ENCODE measurements at places on chromosomes 4 and X.

DNA sequence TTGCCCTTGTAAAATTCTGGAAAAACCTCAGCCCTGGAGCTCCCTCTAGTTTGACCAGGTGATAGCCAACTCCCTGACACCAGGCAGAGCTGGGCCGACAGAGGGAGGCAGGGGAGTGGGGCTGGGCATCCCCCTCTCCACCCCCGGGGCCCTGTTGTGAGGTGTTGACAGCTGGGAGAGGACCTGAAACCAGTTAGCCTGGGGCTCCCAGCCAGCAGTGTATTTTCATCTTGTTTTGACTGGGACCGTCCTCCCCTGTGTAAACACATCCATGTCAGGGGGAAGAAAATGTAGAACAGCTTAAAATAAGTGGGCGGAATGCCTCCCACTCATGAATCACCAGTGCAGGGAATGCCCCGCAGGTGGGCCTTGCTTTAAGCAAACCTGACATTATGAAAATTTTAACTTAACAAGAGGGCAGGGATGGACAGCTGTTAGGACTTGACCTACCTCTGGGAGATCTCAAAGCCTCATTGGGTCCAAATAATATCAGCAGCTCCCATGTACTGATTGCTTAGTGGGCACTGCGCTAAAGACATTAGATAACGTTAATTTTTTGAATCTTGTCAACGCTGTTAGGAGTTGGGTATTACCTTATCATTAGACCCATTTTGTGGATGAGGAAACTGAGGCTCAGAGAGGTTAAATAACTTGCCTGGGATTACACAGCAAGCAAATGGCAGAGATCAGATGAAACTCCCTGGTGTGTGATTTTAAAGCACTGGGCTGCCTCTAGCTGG, 45.9 kb downstream of the TSC22D3 start:
- DNase-seq: peak; percentile 65

- DNase-seq: peak; percentile 94
Measured at GRCh38 chr4:186726426-186727168, 2.9 kb upstream of the FAT1 start.

GRCh38 chr4:188956566-188956965, 817.3 kb downstream of the TRIML1 start:
- no peak for DNase-seq

DNA sequence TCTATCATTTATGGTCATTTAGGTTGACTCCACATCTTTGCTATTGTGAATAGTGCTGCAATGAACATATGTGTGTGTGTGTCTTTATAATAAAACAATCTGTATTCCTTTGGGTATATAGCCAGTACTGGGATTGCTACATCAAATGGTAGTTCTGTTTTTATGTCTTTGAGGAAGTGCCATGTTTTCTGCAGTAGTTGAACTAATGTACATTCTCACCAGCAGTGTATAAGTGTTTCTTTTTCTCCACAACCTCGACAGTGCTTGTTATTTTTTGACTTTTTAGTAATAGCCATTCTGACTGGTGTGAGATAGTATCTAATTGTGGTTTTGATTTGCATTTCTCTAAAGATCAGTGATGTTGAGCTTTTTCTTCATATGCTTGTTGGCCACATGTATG, 80.5 kb downstream of the ARHGAP6 start:
- DNase-seq: no peak

DNA sequence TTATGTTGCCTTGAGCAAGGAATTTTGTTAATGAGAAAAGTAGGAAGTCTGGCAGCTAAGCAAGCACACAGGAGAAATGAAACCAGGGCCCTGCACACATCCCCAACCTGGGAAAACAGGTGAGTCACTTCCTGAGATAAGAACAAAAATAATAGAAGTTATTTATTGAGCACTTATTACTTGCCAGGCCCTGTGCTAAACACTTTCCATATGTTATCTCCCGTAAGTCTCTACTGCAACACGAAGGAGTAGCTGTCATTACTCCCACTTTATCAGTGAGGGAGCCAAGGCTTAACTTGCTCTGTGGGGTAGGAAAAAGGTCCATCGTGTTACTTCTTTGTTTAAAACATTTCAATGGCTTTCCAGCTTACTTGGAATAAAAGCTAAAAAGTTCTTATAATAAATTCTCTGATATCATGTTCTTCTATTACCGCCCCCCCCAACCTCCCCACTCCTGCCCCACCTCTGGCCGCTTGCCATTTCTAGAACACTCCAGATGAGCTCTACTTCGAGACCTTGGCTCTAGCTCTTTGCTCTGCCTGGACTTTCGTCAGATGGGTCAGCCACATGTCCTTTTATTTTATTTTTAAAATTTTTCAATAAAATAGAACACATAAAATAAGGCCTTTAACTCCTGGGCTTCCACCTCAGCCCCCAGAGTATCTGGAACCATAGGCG, 36.3 kb upstream of the PLAC8 start:
- no peak for DNase-seq

DNA sequence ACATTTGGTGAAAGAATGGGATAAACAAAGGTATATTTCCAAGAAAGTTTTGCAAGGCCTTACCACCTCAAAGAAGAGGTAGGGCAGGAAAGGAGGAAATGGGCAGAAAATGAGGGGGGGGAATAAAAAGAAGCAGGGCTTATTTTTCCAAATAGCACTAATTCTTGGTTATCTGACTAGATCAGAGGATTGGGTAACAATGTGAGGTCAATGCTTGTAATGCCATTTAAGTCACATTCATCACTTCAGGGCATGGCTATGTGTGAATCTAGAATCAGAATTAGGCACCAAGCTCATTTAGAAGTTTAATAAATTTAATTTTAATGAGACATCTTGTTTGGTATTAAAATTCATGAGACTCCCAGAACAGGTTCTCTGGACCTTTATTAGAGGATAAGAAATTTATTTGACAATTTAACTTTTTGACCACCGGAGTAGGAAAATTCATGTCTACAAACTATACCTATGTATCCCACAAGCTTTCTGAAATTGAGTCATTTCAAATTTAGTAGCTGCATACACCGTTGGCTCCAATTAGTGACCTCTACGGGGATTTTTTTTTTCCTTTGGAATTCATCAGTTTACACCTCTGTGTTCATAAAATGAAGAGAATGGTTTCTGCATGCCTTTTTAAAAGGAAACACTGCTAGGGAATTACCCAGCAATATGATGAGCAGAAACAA, 1.4 kb upstream of the STS start:
- no peak for DNase-seq

DNA sequence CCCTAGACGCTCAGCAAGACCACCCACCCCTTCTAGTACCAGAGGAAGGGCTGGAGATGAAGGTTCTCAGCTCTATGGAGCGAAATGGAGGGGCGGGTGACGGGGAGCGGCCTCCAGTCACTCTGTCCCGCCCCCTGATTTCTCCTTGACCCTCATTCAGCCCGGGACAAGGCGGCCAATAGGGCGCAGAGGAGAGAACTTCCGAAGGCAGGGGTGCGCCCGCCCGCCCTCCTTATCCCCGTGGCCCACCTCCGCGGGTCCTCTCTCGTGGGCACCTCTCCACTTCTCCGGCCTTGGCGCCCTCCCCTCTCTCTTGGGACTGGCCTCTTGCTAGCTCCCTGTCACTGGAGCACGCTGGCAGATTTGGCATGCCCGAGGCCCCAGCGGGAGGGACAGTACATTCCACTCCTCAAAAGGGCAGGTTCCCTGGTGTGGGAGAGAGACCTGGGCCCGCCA, 1.1 kb upstream of the SEPTIN6 start:
- no peak for DNase-seq

- DNase-seq: no peak
Measured at GRCh38 chr4:73735231-73735630, 5.1 kb upstream of the CXCL8 start.

DNA sequence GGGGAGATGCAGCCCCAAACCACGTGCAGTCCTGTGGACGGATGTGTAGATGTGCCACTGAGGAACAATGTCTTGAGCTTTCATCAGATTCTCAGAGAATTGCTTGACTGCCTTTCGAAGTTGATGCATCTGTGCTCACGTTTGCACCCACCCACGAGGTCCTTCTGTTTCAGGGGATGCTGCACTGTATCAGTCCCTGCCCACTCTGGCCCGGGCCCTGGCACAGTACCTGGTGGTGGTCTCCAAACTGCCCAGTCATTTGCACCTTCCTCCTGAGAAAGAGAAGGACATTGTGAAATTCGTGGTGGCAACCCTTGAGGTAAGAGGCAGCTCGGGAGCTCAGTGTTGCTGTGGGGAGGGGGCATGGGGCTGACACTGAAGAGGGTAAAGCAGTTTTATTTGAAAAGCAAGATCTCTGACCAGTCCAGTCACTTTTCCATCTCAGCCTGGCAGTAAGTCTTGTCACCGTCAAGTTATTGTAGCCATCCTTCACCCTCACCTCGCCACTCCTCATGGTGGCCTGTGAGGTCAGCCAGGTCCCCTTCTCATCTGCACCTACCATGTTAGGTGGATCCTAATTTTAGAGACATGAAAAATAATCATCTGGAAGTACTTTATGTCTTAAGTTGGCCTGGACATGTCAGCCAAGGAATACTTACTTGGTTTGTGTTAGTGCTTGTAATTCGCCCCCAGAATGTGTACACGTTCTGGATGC, 36.4 kb upstream of the MSANTD1 start:
- DNase-seq: no peak

DNA sequence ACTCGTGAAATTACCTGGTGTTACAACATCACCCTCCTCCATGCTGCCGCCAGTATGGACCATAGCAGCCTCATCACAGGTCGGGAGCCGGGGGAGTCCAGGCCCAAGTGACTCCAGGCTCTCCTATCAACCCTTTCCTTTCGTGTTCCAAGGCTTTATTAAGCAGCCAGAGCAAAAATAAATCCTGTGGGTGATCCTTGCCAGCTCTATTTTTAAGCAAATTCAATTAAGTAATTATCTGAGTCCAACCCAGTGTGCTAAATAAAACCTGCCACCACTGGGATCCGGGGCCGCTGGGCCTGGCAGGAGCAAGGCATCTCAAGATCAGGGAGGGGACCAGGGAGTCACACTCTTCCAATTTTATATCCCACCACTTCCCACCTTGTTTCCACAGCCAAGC, 80.7 kb upstream of the PRPS1 start:
- no peak for DNase-seq

GRCh38 chrX:151873096-151873495, 39.6 kb upstream of the MAGEA4 start:
- DNase-seq: no peak

DNA sequence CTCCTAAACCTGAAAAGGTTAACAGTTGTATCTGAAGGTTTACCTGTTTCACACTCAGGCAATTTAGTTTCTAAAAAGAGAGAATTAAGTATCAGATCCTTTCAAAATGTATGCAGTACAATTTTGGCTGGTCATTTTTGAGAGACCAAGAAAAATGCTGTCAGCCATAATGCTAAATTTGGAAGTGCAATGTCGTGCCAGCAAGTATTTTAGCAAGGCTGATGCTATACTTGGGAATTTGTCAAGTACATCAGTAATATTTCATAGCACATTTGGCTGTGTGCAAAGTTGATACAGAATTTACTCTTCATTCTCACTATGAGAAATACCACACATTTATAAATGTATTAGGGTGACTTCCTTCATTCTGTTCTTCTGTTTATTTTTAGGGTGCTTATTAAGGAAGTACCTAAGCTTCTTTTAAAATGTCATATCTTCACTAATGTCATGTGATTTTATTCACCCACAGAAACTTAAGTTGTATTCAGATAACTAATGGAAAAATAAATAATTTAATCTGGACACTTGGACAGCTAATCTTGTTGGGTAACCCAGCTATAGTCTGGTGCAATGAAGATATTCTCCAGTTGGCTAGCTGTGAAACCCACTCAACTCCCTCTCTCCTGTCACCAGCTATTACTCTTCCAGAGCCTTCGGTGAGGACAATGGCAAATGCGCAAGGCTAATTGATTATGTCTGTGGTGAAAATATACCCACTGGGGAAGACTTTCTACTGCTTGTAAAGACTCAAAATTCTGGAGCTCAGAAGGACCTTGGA, 84.2 kb upstream of the TLL1 start:
- no peak for DNase-seq

- no peak for DNase-seq
Measured at GRCh38 chr4:122636697-122637096, 15.8 kb upstream of the IL21 start.

- no peak for DNase-seq
Measured at GRCh38 chrX:119745283-119745848, 13.0 kb upstream of the SOWAHD start.
